ENCODE measurements at places on chromosomes 11 and 22.

GRCh38 chr11:43920598-43921419 is 21.6 kb upstream of the C11orf96 start:
- no peak for DNase-seq

GRCh38 chr11:118939953-118940598 is 14.3 kb upstream of the BCL9L start:
- DNase-seq: no peak

DNA sequence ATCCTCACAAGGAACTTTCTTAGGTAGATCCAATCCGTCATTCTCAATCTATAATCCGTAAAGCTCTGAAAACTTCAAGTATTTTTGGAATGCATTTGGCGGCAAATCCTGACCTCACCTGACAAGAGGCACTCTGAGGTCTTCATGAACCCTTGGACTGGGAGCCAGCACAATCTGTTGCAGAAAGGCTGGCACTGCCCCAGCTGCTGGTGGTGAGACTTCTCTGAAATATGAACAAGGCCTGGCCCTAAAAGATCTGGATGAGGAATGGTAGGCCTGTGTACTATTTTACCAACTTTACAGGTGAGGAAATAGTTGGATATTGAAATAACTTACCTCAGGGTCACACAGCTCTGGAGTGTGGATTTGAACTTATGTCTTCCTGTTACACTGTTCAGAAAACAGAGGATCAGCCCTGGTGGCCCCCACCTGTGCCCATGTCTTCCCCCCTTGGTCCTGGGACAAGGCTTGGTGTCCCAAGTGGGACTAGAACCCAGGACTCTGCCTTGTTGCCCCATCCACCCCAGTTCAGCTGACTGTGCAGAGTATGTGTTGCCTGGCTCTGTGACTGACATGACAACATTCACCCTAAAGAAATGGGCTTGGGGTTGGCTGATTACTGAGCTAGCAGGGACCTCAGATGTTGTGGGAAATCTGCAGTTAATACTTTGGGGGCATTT is 471.4 kb downstream of the MN1 start:
- no peak for DNase-seq

DNA sequence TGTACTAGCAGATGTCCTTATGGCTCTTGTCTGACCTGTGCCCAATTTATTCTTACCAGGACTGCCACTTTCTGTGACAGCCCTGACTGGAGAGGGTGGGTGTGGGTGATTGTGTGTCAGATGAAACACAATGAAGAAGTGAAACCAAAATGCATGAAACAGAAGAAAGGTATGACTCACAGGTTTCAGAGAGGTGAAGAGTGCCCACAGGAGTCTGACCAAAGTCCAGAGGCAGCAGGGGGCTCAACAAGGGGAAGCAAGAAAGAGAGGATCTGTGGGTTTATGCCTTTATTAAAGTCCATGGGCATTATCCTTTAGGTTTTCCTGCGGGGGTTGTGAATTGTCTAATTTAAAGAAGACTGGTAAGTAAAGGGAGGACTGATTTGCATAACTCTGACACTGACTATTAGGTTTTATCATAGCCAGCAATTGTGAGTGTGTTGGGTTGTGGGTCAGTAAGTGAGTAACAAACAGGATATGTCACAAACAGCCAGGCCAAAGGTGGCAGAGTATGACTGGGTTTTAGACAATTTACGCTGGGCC is 3.9 kb upstream of the OR4C6 start:
- DNase-seq: no peak

DNA sequence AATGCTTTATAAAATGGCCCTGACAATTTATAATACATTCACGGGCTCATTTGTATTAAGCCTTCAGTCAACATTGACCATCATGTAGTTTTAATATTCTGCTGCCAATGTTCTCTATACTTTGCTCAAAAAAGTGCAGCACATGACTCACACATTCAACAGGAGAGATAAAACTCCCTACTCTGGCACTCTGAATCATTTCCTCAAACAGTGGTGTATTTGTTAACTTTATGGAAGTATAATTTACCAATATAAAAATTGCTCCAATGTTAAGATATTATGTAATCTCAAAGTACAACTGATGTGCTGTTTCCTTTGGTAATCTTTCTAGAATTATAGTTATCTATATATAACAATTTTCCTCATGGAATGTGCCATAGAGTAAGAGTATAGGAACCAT is 39.9 kb downstream of the MAML2 start:
- no peak for DNase-seq

DNA sequence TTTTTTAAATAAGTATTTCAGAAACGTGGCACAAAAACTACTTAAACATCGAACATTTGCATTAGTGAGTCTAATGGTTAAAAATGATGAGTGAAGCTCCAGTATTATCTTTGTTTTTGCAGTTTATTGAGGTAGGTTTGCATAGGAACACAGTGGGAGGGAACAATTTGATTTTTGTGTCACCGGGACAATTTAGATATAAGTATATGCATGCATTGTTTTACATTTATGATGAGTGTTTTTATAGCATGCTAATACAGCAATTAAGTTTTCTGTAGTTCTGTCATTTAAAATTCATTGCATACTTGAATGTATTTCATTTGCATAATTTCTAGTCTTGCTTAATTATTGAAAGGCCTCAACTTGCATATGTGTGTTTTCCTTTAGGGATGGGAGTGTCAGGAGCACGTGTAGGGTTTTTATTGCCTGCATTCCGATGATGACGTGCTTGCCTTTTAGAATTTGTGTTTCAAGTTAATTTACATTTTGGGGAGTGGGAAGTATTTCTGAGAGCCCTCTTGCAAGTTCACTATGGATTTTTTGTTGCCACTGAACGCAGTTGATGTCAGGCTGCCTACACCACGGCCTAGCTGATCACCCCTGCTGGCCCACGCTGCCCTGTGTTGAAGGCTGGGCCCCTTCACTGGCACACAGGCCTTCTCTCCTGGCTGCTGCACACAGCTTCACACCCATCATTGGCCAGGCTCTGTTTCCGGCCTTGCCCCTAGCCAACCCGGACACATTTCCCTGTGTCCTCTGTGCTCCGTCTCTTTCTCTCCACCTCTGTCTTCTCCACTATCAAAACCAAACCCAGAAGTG is 120.9 kb downstream of the TBC1D22A start:
- DNase-seq: no peak

DNA sequence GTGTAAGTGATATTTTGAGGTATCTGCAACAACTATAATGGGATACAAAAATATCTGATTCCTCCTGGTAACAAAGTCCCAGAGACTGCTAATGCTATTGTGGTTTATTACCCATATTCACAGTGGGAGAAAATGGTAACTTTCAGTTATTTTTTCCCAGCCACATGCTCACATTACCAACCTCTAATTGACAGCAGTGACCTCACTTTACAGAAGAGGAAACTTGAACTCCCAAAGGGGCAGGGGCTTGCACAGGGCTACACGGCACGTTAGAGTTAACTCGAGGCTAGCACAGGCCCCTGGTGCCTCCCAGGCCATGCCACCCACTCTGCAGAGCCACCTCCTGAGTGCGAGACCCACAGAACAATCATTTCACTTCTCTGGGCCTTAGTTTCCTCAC is 132.4 kb downstream of the TENM4 start:
- no peak for DNase-seq

DNA sequence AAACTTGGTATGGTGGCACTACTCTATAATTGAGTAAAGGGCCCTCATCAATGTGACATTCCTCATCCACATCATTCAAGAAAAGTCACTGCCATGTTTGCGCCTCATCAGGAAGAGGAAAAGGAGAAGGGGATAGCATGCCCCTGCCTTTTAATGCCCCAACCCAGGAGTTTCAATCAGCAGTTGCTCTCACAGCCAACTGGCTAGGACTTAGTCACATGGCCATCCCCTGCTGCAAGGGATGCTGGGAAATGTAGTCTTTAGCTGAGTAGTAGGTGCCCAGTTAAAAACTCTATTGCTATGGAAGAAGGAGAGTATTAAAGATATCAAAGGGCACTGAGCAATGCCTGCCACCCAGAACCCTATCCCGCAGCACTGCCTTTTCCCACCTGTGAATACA is 10.9 kb upstream of the CCND1 start:
- DNase-seq: no peak
